T-helper 17 cell (primary cell): ENCODE measurements at places on chromosomes 5 and 9.
A peak's percentile ranks its signal among the peaks of the same experiment; 100 is the strongest.

GRCh38 chr5:17238521-17239041 lies 21.1 kb downstream of the BASP1 start:
- H3K4me1 ChIP-seq, result no peaks in the 10 kb centered on the region
- DNase-seq, result no peak
- H3K4me3 ChIP-seq, result peak overlapping the region; percentile 9
- no peaks in the 10 kb centered on the region for H3K36me3 ChIP-seq
- no peak overlapping the region for H3K27ac ChIP-seq

DNA sequence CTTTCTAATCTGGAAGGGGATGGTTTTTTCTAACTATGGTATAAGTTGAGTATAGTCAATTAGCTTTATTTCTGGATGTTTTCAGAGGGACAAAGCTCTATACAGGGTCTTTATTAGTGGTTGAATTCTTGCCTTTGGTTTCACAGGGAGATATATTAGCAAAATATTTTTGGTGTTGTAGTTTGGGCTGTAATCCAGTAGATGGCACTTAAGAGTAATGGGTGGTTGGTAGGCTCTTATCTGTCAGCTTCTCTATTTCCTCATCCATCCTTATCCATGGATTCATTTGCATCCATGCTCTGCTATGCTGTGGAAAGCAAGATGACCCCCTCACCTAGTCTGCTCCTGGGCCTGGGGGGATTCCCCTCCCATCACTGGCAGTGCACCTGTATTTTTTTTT lies 363.6 kb upstream of the CYLC2 start:
- H3K36me3 ChIP-seq, result no peaks in the 10 kb centered on the region
- H3K27me3 ChIP-seq, result no peaks in the 10 kb centered on the region
- H3K4me1 ChIP-seq, result no peaks in the 10 kb centered on the region
- DNase-seq, result no peak
- H3K4me3 ChIP-seq, result no peak overlapping the region

DNA sequence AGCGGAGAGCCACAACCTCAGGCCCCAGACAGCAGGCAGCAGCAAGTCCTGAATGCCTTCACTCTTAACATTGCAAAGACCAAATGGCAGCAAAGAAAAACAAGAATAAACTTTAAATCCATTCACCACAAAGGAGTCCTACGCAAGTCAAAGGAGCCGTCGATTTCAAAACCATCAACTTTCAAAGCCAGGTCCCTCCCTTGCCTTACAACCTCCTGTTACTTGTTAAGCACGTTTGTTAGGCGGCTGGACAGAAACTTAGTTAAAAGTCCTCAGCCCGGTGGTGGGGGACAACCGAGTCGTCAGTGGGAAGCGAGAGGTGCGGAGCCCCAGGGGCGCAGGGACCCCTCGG lies 938 bp downstream of the LPAR1 start:
- peaks cover 4% of the 10 kb centered on the region for H3K4me1 ChIP-seq
- H3K36me3 ChIP-seq, result peaks cover 5% of the 10 kb centered on the region
- DNase-seq, result no peak
- peaks cover 54% of the 10 kb centered on the region for H3K27me3 ChIP-seq
- no peak overlapping the region for H3K27ac ChIP-seq

DNA sequence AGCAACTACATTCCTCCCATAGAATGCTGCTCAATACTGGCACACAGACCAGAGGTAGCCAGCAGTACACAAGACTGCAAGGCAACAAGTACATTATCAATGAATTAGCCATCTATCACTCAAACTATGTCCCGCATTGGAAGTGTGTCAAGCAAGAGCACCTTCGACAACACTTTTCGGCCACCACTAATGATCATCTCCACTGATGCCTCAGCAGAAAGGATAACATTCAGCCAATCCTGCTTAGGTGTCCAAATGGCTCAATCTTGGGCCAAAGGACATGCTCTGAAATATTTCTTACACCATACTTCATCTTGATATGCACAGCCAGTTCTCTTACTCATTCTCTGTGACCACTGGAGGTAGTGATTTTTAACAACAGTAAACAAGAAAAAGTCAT lies 25.0 kb downstream of the SKP1 start:
- H3K4me3 ChIP-seq, result no peak overlapping the region
- H3K27me3 ChIP-seq, result no peaks in the 10 kb centered on the region
- DNase-seq, result no peak

GRCh38 chr5:73442231-73442811 lies 6.3 kb downstream of the FOXD1 start:
- H3K4me1 ChIP-seq, result peaks cover 6% of the 10 kb centered on the region
- no peak overlapping the region for H3K4me3 ChIP-seq
- no peak overlapping the region for H3K27ac ChIP-seq
- H3K27me3 ChIP-seq, result peaks cover 87% of the 10 kb centered on the region

DNA sequence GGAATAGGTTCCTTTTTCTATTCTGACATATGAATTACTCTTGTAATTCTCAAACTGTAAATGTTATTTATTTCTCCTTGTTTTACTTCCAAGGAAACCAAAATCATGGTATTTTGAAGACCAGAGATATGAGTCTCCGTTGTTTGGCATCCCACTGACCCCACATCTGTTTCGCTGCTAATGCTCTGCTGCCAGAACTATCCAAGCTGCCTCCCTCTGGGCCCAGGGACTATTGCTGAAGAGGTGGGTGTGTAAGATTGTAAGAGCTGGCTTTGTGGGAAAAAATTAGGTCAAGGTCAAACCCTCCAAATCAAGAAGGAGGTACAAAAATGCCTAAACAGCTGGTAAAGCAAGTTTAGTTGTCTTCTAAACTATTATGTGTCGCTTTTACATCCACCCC lies 129.4 kb upstream of the MYO10 start:
- no peaks in the 10 kb centered on the region for H3K36me3 ChIP-seq
- no peak overlapping the region for H3K27ac ChIP-seq
- no peak for DNase-seq
- H3K27me3 ChIP-seq, result peaks cover 7% of the 10 kb centered on the region
- no peak overlapping the region for H3K4me3 ChIP-seq
- H3K4me1 ChIP-seq, result no peaks in the 10 kb centered on the region

GRCh38 chr5:54534191-54535004 lies 16.8 kb downstream of the SNX18 start:
- DNase-seq, result no peak
- H3K36me3 ChIP-seq, result peaks cover 3% of the 10 kb centered on the region
- H3K4me1 ChIP-seq, result peaks cover 27% of the 10 kb centered on the region
- no peak overlapping the region for H3K27ac ChIP-seq
- H3K27me3 ChIP-seq, result no peaks in the 10 kb centered on the region
- no peak overlapping the region for H3K4me3 ChIP-seq

DNA sequence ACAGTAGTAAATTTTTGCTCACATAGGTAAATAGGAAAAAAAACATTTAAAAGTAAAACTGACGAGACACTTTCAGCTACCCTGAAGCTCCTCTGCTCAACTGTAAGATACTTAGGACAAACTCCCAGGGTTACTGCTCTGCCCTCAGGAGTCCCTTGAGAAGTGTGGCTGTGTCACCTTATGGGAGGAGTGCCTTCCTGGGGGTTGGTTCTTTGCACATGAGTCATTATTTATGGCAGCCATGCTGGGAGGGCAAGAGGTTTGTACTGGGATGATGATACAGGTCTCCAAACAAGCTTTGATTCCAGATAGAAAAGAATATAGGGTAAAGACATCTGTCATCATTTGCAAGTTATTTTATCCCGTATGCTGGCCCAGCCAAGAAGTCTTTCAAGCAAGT lies 45.9 kb downstream of the TTC1 start:
- H3K27me3 ChIP-seq, result no peaks in the 10 kb centered on the region
- no peak overlapping the region for H3K4me3 ChIP-seq
- peaks cover 3% of the 10 kb centered on the region for H3K36me3 ChIP-seq
- DNase-seq, result no peak

- H3K27me3 ChIP-seq, result peaks cover 26% of the 10 kb centered on the region
- no peak for DNase-seq
- H3K4me1 ChIP-seq, result no peaks in the 10 kb centered on the region
- no peaks in the 10 kb centered on the region for H3K36me3 ChIP-seq
Observed at GRCh38 chr5:16413166-16413860, 52.3 kb downstream of the ZNF622 start.

GRCh38 chr5:142254431-142254830 lies 70.4 kb downstream of the SPRY4 start:
- H3K4me3 ChIP-seq, result no peak overlapping the region
- no peak for DNase-seq
- H3K36me3 ChIP-seq, result no peaks in the 10 kb centered on the region

DNA sequence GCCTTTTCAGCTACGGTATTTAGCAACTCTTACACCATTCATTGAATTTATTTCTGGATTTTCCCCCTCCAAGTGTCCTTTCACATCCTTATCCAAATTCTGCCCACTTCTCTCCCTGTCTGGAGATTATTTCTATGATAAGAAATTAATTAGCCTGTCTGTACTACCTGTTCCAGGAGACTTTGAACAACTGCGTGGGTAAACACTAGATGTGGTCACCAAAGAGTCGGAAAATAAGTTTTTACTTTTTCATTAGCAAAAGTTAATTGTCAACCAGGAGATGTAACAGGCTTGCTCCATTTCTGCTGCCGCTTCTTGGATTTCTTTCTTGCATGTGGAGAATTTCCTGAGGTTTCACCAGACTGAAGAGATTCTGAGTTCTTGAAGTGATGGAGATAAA lies 14.0 kb downstream of the SLC1A1 start:
- H3K36me3 ChIP-seq, result no peaks in the 10 kb centered on the region
- no peak overlapping the region for H3K4me3 ChIP-seq
- peaks cover 4% of the 10 kb centered on the region for H3K4me1 ChIP-seq
- H3K27ac ChIP-seq, result no peak overlapping the region

DNA sequence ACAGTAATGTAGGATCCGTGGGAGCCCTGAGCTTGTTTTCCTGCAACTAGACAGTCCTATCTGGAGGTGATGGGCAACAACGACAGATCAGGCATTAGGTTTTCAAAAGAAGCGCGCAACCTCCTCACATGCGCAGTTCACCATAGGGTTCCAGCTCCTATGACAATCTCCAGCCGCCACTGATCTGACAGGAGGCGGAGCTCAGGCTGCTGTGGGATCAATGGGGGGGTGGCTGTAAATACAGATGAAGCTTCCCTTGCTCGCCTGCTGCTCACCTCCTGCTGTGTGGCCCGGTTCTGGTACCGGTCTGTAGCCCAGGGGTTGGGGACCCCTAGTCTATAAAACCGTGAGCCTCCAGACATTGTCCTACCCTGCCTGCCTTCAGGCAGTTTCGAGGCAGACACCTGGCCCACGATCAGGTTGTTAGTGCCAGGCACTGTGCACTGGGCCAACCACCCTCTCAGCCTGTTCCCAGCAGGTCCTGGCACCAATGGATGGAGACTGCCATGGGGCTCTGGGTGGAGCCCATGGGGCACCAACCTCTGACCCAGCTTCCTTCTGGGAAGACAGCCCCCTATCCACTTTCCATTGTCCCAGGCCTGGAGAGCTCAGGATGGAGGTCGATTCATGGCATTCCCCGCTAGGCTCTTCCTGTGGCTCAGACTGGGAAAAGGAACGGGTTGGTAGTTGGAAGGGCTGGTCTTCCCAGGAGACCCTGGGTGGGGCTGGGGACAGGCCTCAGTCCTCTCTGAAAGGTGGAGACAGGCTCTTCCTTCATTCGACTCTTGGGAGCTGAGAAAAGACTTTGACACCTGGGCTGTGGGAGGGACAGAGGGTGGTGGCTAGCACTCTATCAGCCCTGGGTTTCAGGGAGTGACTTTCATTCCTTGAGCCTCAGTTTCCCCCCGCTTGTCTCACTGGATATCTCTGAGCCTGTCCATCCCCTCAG lies 1.7 kb downstream of the ENDOG start:
- peaks cover 13% of the 10 kb centered on the region for H3K4me1 ChIP-seq
- peak overlapping the region; percentile 80 for H3K4me3 ChIP-seq
- peak overlapping the region; percentile 54 for H3K27ac ChIP-seq
- no peaks in the 10 kb centered on the region for H3K27me3 ChIP-seq

- H3K4me3 ChIP-seq, result no peak overlapping the region
- peaks cover 2% of the 10 kb centered on the region for H3K4me1 ChIP-seq
- peaks cover 19% of the 10 kb centered on the region for H3K27me3 ChIP-seq
- H3K27ac ChIP-seq, result no peak overlapping the region
Observed at GRCh38 chr5:144941-145340, 46.4 kb upstream of the LRRC14B start.

DNA sequence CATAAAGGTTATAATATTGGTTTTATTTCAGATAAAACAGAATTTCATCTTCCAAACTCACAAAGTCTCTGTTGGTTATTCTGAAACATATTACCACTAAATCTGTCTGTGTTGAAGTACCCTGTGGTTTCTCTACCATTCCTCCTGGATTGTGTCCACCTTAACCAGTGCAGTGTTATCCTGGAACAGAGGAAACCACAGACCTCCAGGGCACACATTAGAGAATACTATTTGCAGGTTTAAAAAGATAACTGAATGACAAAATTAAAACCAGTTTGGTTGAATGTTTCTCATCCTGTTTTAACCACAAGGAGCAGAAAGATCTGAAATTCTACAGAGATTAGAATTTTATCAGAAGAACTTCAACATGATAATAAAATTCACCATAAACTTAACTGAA lies 251.8 kb downstream of the CWC27 start:
- H3K27ac ChIP-seq, result peak overlapping the region; percentile 45
- no peak for DNase-seq

- peaks cover 11% of the 10 kb centered on the region for H3K4me1 ChIP-seq
- H3K27me3 ChIP-seq, result no peaks in the 10 kb centered on the region
- H3K36me3 ChIP-seq, result peaks cover 2% of the 10 kb centered on the region
- H3K27ac ChIP-seq, result peak overlapping the region; percentile 56
Observed at GRCh38 chr9:137589441-137590122, 730 bp downstream of the ZMYND19 start.

GRCh38 chr5:95816341-95816740 lies 6.2 kb downstream of the GLRX start:
- DNase-seq, result no peak
- H3K4me3 ChIP-seq, result peak overlapping the region; percentile 99
- peaks cover 23% of the 10 kb centered on the region for H3K36me3 ChIP-seq
- H3K27ac ChIP-seq, result peak overlapping the region; percentile 98
- H3K4me1 ChIP-seq, result peaks cover 73% of the 10 kb centered on the region

DNA sequence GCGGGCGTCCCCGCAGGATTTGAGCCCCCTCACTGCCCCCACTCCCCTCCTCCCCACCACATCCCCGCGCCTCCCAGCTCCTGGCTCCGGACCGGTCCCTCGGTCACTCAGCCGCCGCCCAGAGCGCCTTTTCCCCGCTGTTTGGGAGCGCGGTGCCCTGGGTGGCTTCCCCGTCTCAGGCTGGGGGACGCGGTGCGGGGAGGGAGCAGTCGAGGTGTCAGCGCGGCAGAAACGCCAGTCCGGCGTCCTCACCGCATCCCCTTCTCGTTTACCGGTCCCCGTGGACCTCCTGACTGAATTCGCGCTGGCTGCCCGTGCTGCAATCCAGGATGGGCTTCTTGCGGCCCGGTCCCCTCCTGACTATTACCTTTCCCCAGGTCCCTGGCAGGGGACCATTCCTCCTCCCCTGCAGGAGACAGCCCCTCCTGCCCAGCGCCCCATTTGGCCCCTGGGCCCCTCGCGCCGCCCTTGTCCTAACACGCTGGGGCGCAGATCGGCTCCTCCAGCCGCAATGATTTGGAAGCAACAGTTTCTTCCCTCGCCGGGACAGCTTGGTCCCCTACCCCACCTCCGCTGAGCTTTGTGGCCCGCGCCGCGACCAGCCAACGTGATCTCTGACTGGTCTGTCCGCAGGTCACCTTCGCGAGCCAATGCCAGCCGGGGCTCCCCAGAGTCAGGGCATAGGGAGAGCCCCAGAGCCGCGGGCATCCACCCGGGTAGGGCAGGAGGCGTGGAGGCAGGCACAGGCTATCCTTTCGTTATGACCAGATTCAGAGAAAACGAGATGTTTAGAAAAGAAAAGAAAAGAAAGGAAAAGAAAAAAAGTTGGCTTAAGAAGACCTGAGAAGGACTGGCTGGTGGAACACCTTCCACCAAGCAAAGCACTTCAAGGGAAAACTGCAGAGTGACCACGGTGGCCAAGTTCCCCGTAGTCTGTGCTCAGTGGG lies 1.2 kb downstream of the ANKRD33B start:
- peaks cover 15% of the 10 kb centered on the region for H3K4me1 ChIP-seq
- DNase-seq, result peak; percentile 8
- no peaks in the 10 kb centered on the region for H3K36me3 ChIP-seq
- peak overlapping the region; percentile 93 for H3K4me3 ChIP-seq
